Skin of body (tissue), 3 donors: ENCODE measurements at places on chromosomes 11 and 22. TPM values are rescaled to one million over a fixed set of nuclear protein-coding genes. Genes with fewer than 3 reads are reported as not detected.

MS4A3 gene
- 18.1 TPM for total RNA-seq

CASP5 gene
- 0.39 TPM for total RNA-seq

DNA sequence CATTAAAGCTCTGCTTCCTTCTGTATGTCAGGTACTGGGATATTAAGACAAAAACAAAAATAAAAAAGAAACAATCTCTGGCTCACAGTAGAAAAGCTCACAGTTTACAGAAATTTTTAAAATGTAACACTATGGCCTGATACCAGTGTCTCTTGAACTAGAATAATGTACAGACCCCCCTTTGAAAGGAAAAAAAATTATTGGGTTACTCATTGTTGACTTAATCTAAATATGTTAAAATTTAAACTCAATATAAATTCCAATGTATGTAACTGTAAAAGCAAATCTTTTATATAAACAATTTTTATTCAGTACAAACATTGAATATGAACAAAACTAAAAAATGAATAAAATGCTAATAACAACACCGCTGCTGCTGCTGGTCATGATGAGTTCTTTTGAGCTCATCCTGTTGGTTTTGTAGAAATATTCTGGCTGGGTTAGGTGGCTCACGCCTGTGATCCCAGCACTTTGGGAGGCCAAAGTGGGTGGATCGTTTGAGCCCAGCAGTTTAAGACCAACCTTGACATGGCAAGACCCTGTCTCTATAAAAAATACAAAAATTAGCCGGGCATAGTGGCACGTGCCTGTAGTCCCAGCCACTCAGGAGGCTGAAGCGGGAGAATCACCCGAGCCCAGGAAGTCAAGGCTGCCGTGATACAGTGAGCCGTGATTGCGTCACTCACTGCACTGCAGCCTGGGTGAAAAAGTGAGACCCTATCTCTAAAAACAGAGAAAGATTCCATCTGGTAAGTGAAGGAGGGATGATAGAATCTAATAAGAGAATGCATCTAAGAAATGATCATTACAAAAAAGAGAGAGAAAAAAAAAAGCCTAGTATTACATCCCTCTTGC is 11.8 kb upstream of the KCNE3 start:
- no peak for DNase-seq

GRCh38 chr22:27420817-27421361 is 380.7 kb downstream of the MN1 start:
- DNase-seq = peak; percentile 89

DNA sequence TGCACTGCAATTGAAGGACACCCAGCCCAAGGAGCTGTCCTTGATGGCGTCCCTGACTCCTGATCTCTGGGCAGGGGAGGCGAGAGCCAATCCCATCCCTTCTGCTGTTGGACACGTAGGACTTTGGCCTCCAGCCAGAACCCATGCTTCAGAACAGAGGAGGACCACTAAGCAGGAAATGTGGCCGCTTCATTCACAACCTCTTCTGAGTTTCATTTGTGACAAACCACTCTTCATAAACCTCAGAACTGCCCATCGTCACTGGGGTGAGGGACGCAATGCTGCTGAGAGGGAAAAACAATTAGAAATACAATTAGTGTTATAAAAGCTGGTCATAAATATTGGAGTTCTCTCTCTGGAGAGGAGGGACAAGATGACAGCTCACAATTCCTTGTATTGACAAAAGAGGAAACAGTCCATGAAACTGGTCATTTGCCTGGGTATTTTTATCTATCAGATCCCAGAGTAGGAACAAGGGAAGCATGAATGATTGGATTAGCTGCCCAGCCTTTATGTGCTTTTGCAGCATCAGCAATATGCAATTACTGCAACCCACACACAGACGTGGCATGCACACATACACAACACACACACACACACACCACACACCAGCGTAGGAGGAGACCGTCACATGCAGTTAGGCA is 216.5 kb upstream of the CADM1 start:
- DNase-seq = no peak
